NCI-H226 (cell line): ENCODE measurements at places on chromosomes 12 and 14.

DNA sequence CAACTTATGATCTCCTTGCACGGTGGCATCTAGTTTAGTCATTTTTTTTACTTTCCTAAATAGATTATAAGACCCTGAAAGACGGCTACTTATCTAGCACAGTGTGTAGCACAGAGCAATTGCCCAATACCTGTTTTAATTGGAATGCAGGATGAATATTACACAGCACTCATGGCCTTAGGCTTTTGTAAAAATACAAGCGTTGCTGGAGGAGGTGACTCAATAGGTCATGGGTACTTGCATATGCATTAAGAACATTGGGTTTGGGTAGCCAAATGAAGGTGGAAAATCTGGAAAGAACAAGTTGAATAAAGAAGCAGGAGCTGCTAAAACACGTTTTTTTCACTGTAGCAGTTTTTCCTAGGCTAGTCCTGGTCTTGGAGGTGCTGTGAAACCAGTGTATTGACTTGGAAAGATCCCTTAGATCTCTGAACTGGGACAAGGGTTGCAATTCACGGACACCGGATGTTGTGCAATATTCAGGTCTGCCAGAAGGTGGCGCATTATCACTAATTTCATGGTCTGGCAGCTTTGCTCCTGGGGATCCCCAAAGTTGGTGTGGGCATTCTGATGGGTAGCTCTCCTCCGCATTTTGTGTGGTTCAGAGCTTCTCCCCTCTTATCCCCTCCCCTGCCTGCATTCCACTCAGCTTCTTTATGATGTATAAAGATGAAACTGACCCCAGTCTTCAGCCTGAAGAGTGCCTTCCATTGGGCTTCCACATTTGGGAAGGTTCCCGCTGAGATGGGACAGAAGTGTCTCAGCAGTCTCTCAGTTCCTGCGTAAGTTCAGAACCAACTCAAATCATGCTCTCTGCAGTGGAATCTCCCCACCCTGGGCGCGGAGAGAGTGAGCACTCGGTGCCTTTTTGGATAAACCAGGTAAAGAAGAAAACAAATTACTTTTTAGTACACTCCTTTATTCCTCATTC, 278.3 kb downstream of the NRXN3 start:
- peak; percentile 8 for DNase-seq

- DNase-seq: no peak
These were observed 89.2 kb downstream of the PDZRN4 start for GRCh38 chr12:41277100-41277945.

DNA sequence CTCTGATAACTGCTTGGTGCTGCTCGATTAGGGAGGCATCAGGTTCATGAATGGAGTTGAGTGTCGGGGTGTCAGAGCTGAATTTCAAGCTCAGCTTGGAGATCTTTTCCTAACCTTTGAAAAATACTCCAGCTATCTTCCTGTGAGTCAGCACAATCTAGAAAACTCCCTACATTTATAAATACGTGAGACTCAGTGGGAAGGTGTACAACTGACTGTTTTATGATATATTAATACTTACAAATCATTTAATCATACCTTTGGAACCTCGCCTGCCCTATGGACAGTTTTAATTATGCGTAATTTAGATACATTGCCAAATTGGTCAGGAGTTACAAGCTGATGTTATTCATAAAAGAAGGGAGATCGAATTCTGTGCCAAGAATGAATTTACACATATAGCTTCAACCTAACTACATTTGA, 961 bp downstream of the CMAS start:
- no peak for DNase-seq

GRCh38 chr12:110005319-110005973, 6.2 kb downstream of the ANKRD13A start:
- no peak for DNase-seq

- DNase-seq: no peak
These were observed 21.9 kb downstream of the CLMN start for GRCh38 chr14:95297832-95298231.

DNA sequence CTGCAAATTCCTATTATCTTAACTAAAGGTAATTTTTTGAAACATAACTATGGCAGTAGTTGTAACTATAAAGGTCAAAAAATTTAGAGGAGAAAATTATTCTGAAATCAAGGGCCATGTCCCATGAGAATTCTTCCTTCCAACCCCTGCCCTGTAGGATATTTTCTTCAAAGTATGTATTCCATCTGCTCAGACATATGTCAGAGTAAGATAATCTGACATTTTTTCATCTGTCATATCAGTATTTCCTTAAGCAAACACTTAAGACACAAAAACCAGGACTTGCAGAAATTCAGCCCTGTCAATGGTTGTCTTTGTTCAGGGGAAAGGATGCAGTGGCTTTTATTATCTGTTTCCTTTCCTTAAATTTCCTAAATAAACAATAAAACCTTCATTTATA, 36.3 kb downstream of the ACSS3 start:
- no peak for DNase-seq

GRCh38 chr12:46717159-46717558, 108.6 kb downstream of the SLC38A4 start:
- DNase-seq: no peak

GRCh38 chr12:128661226-128661569, 162.6 kb downstream of the SLC15A4 start:
- DNase-seq: no peak

DNA sequence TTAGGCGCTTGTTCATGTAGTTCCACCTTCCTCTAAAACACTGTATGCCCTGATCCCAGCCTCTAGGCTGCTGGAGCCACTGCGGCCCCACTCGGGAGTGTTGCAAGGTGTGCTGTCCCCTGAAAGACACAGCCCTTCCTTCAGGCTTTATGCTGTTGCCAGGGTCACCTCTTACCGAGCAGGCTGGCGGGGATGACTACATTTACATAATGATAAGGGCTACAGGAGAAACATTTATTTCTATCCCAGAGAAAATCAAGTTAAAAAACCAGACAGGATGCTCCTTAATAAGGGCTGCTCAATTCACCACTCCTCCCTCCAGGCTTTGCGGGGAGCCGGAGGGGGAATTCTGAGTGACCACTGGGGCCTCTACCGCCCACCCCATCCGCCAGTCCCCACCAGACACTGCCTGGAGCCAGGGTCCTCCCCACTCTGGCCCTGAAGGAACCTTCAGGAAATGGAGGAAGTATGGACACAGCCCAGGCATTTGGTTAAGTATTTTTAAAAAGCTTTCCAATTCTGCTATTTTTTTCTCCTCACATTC, 200.6 kb downstream of the TTC7B start:
- DNase-seq: no peak

- DNase-seq: no peak
These were observed 137.0 kb downstream of the SLC25A21 start for GRCh38 chr14:37035401-37035800.

DNA sequence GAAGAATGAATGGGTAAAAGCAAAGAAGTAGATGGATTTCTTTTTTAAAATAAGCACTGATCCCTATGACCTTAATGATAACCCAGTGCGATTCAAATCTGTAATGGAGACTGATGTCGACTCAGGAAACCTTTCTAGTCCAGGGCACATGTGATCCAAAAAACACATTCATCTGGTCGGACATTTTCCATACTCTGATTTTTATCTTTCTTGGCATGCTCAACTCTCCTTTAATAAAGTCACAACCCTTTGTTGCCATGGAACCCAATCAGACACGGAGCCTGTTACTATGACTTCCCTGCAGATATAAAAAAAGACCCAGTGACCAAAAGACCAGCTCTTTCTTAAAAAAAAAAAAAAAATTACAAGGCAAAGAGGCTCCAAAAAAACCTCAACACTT, 27.9 kb downstream of the TMCC3 start:
- DNase-seq: no peak

GRCh38 chr12:105801351-105801750, 337.4 kb downstream of the NUAK1 start:
- no peak for DNase-seq

GRCh38 chr14:78143489-78144145, 26.6 kb upstream of the NRXN3 start:
- peak; percentile 6 for DNase-seq

DNA sequence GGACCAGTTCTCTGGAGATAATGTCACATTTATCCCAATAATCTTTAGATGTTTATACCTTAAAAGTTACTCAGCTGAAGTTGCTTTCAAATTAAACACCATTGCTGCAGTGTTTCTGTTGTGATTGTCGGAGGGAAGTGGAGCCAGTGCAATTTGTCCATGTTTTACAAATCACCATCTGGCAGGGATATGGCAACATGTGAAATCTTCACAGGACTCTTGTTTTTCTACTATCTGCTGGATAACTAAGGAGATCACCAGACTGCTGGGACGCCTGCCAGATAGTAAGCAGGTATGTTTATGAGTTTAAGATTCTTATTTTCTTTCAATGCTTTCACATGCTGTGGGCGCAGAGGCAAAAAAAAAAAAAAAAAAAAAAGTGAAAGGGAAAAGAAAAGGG, 100.3 kb upstream of the SOX5 start:
- no peak for DNase-seq

GRCh38 chr12:52658196-52658595, 6.2 kb upstream of the KRT2 start:
- DNase-seq: no peak

DNA sequence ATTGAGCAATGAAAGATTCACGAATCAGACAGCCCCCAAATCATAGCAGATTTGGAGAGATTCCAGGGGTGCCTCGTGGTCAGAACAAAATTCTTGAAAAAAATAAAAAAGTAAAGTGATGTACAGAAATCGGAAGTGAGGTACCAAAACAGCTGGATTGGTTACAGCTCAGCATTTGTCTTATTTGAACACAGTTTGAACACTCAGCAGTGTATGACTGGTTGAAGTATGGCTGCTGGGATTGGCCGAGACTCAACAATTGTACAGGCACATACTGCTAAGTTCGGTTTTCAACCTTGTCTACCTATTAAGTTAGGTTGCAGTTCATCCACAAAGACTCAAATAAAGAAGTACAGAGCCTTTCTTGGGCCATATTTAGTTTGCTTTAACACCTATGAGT, 865.4 kb upstream of the TMEM132C start:
- DNase-seq: no peak

- DNase-seq: no peak
These were observed 21.3 kb downstream of the IL31 start for GRCh38 chr12:122152754-122153153.

DNA sequence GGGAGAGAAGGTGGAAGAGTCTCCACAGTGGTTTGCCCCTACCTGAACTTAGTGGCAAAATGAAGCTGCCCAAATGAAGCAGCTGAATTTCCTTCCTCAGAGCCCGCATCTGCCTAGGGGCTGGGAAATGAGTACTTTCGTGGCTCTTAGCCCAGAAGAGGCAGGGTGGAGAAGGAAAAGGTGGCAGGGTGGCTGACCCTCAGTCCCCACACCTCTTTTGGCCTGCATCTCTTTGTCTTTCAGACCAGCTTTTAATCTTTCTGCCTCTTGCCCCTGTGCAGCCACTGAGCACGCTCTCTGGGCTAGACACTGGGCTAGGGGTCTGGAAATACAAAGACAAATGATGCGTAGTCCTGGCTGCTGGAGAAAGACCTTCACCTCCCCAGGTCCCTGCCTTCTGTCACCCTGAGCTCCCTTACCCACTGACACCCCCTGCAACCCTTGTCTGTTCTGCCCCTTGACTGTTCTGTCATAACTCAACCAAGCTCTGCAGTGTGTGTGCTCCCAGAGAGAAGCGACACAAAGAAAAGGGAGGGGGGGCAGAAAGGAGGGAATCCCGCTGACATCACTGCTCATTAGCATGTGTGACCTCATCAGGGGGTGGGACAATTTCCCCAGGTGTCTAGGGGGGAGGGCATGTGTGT, 371 bp upstream of the REM2 start:
- no peak for DNase-seq

DNA sequence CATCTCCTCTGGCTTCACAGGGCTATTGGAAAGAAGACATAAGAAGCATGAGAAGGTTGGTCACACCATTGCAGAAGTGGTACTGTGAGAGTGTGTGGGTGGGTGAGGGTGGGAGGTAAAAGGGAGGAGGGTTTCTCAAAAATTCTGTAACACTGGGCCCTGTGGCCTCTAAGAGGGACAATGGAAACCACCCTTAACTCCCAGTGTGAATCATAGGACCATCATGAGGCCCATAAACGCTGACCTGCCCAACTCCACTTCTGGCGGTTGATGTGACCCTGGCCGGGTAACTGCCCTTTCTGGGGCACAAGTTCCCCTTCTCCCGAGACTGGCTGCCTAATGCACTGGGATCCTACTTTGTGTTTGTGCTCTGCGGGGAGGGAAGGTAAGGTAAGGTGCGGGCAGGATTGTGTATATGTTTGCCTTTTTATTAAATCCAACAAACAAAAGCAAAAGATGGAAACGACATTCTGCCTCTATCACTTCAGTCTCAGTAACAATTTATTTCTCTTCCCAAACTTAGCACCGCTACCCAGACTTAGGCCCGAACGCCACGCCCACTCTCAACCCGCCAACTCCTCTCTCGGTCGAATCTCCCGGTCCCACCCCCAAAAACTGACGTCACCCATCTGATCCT, 551 bp downstream of the METTL1 start:
- DNase-seq: peak; percentile 92

DNA sequence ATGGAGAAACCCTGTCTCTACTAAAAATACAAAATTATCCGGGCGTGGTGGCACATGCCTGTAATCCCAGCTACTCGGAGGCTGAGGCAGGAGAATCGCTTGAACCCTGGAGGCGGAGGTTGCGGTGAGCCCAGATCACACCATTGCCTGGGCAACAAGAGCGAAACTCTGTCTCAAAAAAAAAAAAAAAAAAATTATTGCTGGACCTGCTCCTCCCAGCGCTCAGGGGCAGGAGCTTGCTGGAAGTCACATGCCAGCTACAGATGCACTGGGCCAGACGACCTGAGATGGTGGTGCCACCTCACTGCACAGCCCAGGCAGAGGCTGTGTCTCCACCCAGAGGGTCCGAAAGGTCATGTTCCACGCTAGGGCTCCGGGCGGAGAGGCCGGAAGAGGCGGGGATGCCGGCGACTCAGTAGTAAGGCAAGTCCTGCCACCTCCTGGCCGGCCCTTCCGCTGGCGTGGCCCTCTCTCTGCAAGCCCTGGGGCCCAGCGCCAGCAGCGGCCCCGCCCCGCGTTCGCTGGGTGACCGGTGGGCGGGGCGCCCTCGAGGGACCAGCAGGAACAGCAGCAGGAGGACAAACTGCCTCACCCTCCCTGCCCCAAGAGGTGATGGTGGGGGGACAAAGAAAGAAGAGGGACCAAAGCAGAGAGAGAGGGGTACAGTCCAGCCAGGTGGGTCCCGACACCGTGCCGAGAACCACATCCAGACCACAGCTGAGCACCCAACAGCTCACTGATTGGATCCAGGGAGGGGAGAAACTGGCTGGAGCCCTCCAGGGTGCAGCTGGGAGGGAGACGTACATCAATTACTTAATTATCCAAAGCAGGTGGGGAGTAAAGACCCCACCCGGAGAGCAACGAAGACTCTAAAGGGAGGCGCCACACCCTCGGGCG, 3.6 kb upstream of the RHOF start:
- DNase-seq: peak; percentile 78

DNA sequence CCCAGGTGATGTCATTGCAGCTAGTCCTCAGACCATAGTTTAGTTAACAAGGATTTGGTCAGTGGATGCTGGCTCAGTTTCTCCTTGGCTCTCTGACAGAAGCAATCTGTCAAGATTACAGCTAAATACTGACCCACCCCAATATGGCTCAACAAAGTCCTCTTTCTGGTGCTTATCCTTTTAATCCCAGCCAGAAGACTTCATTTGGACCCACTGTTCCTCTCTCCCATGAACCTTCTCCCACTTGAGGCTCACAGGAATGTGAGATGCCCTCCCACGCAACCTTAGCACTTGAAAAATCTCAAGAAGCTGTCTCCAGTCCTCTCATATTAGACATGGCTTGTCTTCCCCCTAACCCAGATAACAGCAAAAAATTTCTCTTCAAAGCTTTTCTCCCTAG, 47.7 kb downstream of the C12orf50 start:
- DNase-seq: peak; percentile 81

- DNase-seq: no peak
These were observed 53.8 kb upstream of the GSC start for GRCh38 chr14:94823556-94824341.
